ENCODE measurements at places on chromosomes 1 and 21. TPM values are rescaled to one million over a fixed set of nuclear protein-coding genes. Genes with fewer than 3 reads are reported as not detected.

S100B gene
- total RNA-seq: not detected

ALG14 gene
- total RNA-seq: 8.9 TPM

LCE1D gene
- total RNA-seq: not detected

GJB3 gene
- total RNA-seq: 6.3 TPM

CDC20 gene
- 1.4 TPM for total RNA-seq

ST6GALNAC3 gene
- total RNA-seq: 7.2 TPM

SLC2A5 gene
- total RNA-seq: 14.2 TPM

Measured in umbilical cord (tissue), 2 donors.